Ecto neural progenitor cell (in vitro differentiated cells): ENCODE measurements at places on chromosomes 2 and 18.

GRCh38 chr2:166841679-166842078, 46.6 kb upstream of the XIRP2 start:
- DNase-seq = no peak

GRCh38 chr2:72925328-72925943, 8.1 kb downstream of the EMX1 start:
- peak; percentile 54 for DNase-seq

DNA sequence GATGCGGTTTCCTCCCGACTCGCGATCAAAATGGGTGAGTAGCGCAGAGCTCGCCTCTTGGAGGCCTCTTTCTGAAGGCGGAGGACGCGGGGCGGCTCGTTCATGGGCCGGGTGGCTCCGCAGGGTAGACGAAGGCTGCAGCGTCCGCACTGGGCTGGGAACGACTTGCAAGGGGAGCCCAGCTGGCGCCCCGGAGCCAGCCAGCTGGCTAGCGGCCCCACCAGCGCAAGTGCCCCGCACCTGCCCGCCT, 328 bp upstream of the PASK start:
- DNase-seq = no peak

DNA sequence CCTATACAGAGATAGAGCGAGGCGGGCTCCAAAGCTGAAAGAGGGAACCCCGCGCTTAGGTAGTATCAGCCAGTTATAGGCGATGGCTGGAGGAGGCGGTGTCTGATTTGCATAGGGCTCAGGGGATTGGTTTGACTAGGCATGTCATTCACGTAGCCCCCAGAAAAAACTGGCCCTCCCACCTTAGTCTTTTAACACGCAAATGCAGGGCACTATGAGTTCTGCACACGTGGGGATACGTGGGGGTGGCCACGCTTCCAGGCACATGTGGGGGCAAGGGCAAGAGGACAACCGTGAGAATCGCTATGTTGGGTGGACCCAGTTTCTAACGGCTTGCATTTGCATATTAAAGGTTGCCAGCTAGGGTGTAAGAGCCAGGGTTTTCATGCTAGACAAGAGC, 56.7 kb upstream of the MSTN start:
- peak; percentile 60 for DNase-seq

DNA sequence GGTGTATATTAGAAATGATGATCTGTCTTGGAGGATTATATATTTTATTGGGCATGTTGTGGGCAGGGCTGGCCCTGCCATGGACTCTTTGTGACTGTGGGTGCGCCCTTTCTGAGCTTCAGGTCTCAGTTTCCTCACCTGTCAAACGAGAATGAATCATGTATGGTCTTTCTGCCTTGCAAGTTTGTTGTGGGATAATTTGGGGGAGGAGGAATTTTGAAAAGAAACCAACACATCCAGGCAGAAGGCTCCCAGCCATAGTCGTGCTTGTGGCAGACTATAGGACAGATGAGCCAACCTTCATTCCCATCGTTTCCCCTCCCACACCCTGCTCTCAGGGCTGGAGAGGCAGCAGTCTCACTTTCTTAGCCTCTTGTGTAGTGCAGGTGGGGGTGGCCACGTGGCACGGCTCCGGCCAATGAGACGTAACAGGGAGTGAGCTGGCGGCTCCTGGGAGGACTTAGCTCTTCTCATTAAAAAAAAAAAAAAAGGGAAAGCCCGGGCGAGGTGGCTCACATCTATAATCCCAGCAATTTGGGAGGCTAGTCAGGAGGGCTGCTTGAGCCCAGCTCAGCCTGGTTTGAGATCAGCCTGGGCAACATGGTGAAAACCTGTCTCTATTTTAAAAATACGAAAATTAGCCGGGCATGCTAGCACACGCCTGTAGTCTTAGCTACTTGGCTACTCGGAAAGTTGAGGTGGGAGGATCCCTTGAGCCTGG, 63.1 kb downstream of the RHOB start:
- DNase-seq = peak; percentile 83

- DNase-seq = no peak
These were observed 29.8 kb downstream of the TSPYL6 start for GRCh38 chr2:54226260-54226659.

GRCh38 chr2:120469426-120469825, 123.5 kb downstream of the INHBB start:
- no peak for DNase-seq

- DNase-seq = peak; percentile 30
These were observed 44.2 kb upstream of the CTDP1 start for GRCh38 chr18:79635427-79635726.

DNA sequence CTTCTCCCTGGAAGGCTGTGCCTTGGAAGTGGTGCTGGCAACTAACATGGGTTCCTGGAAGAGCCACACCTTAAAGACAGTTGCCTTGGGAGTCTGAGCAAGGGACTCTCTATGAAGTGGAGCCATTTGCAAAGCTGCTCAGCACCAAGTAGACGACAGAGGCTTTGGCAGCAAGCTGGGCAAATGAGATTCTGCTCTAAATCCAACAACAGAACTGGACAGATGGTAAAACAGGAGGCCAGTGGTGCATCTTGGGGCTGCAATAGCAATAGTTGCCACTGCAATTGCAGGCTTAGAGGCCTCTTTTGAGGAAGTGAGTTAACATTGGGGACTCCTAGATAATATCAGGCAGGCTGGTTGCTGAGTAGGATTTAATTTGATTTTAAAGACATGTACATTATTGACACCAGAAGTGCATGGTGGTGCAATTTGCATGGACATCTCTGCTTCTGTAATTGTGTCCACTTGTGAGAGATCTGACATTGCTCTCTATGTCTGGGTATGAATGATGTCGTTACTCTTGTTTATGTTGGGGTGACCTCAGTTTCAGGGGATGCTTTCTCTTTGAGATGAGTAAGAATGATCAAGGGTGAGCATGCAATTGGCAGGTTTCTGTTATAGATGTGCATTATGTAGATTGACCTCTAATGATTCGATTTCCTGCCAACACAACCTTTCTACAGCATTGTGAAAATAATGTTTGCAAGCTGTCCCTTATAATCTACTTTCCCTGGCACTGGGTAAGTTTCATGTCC, 568.3 kb upstream of the MEX3C start:
- no peak for DNase-seq

DNA sequence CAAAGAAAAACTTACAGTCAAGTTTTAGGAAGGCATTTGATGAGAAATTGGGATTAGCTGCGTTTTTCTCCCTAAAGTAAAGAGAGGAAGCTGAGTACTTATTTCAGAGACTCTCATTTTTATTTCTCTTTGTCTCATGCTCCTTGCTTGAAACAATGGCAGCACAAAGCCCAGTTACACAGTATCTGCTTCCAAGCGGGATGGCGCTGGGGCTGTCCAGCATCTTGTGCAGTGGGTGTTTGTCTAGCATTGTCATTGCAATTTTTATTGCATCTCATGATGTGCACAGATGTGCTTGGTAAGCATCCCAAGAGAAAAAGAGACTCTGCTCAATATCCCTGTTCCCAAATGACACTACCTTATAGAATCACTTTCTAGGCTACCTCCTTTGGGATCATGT, 102.8 kb upstream of the ZNF521 start:
- DNase-seq = no peak

DNA sequence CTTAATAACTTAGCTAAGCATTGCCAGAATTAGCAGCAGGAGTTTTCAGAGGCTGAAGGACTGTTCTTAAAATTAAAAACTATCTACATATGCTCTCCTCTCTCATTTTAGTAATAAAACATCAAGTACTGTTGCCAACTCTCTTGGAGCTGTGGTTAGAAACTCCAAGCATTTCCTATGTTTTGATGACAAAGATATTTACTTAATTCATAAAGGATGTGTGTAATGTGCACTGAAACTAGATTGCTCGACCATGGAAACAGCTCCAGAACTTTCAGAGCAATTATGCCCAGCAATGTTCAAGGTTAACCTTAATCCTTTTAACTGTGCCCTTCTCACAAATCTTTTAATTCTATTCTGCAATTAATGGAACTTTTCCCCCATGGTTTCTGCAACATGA, 8.4 kb downstream of the GRP start:
- no peak for DNase-seq

- DNase-seq = peak; percentile 67
These were observed 1.8 kb downstream of the DCC start for GRCh38 chr18:52341608-52342381.

DNA sequence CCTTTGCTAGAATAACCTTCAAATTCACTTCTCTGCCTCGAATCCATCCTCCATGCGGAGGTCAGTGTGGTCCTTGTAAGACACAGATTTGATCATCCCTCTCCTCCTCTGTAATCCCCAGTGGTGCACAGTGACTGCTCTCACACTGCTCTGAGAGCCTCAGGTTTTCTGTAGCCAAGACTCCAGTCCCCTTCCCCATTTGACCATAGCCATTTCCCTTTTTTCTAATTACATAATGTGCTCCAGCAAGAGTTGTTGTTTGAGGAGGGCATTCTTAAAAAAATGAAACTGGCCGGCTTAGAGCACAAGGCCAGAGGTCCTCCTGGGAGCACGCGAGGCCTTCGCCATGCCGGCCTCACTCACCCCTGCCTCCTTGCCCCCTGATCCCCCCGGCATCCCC, 34.7 kb upstream of the LPIN1 start:
- no peak for DNase-seq

DNA sequence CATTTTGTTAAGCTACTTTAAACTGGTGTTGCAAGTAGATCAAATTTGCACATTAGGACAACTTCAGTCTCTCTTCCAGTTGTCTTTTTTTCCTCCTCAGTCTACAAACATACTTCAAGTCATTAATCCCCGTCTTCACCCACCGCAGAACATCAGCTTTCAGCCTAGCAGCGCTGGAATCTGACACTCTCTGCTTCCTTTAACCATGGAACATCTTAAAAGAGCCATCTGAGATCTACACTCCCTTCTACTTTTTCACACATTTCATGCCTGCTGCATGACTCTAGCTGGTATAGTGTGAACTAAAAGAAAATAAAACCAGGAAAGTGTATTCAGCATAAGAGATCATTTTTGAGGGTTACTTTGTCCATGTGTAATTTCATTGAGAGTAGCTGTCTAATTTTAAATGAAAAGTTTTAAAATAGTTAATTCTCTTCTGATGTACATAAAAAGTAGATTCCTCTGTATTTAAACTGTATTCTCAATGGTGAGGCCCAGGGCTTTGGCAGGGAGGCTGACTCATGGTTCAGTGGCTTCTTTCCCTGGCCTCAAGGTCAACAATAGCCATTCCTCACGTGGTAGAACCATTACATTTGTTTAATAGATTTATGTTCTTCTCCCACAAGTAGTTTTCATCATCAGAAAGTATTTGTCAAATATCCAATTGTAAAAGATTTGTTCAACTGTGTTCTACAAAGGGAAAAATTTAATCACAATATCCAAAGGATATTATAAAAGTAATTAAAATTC, 16.5 kb downstream of the SGPP2 start:
- DNase-seq = no peak

DNA sequence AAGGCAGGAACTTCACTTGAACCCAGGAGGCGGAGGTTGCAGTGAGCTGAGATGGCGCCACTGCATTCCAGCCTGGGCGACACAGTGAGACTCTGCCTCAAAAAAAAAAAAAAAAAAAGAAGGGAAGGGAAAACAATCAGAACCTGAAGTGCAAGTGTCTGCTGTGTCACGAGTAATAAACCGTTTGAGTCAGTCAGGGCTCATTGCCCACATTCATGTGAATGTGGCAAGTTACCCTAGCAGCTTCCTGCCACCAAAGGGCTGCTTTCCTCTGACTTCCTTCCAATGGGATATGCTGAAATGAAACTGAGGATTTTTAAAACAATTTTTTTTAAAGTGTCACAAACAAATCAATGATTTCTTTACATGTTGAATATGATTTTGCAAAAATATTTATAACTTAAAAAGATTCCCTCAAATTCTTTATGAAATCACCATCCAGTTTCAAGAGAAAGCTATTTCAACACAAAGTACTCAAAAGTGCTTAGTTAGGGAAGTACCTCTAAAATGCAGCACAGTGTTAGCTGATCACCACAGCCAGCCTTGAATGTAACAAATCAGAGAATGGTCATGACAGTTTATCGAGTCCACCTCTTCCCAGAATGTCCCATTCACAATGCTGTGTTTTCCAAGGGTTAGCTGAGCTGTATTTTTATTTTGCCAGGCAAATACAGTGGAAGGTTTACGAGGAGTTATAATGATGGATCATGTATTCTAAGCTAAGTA, 36.4 kb downstream of the WDSUB1 start:
- DNase-seq = no peak

- no peak for DNase-seq
These were observed 828 bp downstream of the DYNC1I2 start for GRCh38 chr2:171688129-171688465.

GRCh38 chr2:215431290-215431689, 4.6 kb downstream of the FN1 start:
- DNase-seq = no peak

- DNase-seq = peak; percentile 45
These were observed 7.4 kb upstream of the B3GNT7 start for GRCh38 chr2:231387904-231388724.

- no peak for DNase-seq
These were observed 398.7 kb upstream of the SALL3 start for GRCh38 chr18:78580835-78581339.

- no peak for DNase-seq
These were observed 277.8 kb downstream of the SETBP1 start for GRCh38 chr18:44958455-44958854.

DNA sequence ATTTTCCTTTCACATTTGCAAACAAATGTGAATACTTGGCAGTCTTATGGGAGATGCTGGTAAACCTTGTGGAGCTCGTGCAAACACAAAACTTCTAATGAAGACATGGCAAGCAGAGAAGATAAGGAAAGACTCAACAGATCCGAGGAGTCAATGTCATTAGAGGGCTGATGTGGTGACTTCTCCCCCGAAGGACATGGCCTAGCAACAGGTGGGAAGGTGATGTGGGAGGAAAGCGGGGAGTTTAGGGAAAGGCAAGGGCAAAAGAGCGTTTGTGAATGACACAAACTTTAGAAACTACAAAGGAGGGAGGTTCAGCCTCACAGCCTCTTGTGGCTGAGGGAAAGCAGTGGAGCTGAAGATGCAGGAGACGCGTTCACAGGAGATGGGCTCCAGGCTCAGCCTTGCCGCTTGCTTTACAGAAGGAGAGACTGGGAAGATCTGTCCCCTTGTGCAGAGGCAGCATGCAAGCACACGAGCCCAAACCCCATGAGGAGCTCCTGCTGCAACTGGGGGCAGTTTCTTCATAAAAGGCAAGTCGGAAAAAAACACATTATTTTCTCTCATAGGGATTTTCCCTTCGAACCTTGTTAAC, 86.6 kb downstream of the SOWAHC start:
- no peak for DNase-seq

DNA sequence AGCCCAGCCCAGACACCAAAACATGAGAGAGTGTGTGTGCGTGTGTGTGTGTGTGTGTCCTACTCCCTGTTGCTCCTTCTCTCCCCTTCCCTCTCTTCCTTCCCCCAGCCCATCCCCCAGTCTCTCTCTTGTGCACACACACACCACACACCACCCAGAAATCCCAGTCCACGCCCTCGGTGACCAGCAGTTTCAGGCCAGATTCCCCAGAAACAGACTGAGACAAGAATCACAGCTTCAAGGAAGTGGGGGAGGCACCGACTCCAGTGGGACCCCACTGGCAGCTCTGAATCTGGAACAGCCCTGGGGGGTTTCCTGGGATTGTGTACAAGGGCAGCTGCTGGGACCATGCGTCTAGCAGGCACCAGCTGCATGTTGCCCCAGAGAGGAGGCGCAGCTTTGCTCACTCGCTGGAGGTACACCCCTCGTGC, 113.5 kb downstream of the NDUFA10 start:
- DNase-seq = peak; percentile 33
